ENCODE measurements at places on chromosomes 12 and 14. TPM values are rescaled to one million over a fixed set of nuclear protein-coding genes. Genes with fewer than 3 reads are reported as not detected.

Gene FAM181A
- not detected for total RNA-seq

Gene PLCZ1
- total RNA-seq = not detected

GRCh38 chr14:56004786-56005185 lies 113.4 kb upstream of the PELI2 start:
- no peaks in the 10 kb centered on the region for H3K36me3 ChIP-seq
- H3K27me3 ChIP-seq = no peaks in the 10 kb centered on the region
- peaks cover 28% of the 10 kb centered on the region for H3K4me1 ChIP-seq
- peak overlapping the region; percentile 97 for H3K27ac ChIP-seq
- DNase-seq = peak; percentile 89

GRCh38 chr14:84017495-84017894 lies 1512.4 kb upstream of the FLRT2 start:
- no peak overlapping the region for H3K27ac ChIP-seq
- no peaks in the 10 kb centered on the region for H3K27me3 ChIP-seq
- no peak overlapping the region for H3K4me3 ChIP-seq
- H3K36me3 ChIP-seq = no peaks in the 10 kb centered on the region

DNA sequence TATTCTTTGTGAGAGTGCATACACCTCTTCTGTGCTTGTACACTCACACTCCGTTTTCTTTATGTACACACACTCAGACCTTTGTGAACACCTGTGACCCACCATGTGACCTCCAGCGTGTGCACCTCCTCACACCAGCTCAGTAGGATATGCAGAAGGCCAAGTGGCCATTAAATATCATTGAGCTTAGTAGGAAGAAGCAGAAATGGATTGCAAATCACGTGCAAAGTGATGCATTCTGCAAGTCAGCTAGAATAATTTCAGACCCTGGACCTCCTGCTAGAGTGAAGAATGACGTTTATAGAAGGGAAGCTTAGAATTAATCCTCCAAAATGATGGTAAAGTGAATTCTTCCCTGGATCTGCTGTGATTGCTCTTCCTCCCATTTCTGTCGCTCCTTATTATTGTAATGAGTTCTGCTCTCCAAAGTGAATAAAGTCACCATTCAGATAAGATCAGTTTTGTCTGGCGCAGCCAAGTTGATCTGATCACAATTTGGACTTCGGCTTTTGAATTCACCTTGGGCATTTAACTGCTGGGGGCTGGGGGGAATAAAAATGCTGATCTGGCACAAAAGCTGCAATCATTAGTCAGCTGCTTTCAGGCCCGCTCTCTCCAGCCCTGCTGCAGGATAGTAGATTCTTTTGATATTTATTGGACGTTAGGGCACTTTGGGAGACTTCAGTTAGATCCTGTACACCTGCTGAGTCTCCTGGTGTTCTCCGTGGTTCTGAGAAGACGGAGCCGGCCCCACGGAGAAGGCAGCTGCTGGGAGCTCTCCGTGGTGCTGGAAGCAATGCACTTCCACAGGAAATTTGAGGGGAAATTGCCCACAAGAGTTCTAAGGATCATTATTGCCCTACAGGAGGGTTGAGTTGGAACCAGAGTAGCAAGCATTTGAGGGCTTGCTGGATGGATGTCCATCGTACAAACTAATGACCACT lies 12.4 kb upstream of the NRXN3 start:
- H3K4me1 ChIP-seq = no peaks in the 10 kb centered on the region
- no peaks in the 10 kb centered on the region for H3K36me3 ChIP-seq
- DNase-seq = peak; percentile 71
- H3K27ac ChIP-seq = no peak overlapping the region
- H3K27me3 ChIP-seq = no peaks in the 10 kb centered on the region

GRCh38 chr12:78645956-78646355 lies 218.6 kb upstream of the SYT1 start:
- no peaks in the 10 kb centered on the region for H3K27me3 ChIP-seq
- H3K4me3 ChIP-seq = no peak overlapping the region
- H3K27ac ChIP-seq = no peak overlapping the region

DNA sequence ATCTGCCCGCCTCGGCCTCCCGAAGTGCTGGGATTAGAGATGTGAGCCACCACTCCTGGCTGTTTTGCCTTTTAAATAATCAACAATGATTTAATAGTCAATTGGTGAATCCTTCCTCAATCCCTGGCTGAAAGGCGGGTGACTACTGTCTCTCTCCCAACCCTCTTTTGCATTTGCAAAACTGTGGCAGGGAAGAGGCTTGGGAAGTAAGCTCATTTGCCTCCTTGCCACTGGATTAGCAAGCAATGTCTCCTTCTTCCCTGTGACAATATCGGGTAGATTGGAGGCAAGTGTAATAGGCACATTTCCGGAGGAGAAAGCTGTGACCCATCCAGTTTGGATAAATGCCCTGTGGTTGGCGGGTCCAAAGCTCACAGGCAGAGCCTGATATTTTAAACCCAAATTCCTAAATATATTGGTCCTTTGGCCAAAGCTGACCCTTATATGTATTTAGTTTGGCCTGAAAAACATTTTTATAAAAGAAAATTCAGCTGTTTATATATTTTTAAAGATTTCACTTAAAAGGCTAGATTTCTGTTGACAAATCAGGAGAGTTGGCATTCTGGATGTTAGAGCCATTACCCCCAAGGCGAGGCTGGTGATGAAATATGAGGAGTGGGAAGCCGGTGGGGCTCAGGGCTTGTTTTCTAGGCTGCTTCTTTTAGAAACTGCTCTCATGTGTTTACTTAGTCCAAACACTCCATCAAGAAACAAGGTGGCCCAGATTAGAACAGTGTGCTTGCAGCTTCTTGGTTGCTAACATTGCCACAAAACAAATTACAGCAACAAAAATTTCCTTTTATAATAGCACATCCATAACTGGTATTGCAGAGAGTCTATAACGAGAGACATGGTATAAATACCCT lies 646.9 kb upstream of the TMEM132C start:
- DNase-seq = no peak
- H3K27ac ChIP-seq = no peak overlapping the region
- H3K27me3 ChIP-seq = no peaks in the 10 kb centered on the region

Gene NGB
- total RNA-seq = not detected

Gene PRKD1
- total RNA-seq = 21.0 TPM

- no peaks in the 10 kb centered on the region for H3K36me3 ChIP-seq
- no peak for DNase-seq
- no peak overlapping the region for H3K27ac ChIP-seq
- peaks cover 3% of the 10 kb centered on the region for H3K27me3 ChIP-seq
- no peaks in the 10 kb centered on the region for H3K4me1 ChIP-seq
- H3K4me3 ChIP-seq = no peak overlapping the region
Observed at GRCh38 chr14:104117341-104118005, 20.9 kb upstream of the KIF26A start.

GRCh38 chr14:93240678-93241000 lies 33.6 kb downstream of the UBR7 start:
- no peaks in the 10 kb centered on the region for H3K27me3 ChIP-seq
- H3K27ac ChIP-seq = peak overlapping the region; percentile 38
- no peak for DNase-seq

Gene HOXC9
- total RNA-seq = 2.5 TPM

Gene TSPAN19
- total RNA-seq = not detected

GRCh38 chr12:115569345-115570068 lies 708.0 kb downstream of the MED13L start:
- H3K4me1 ChIP-seq = no peaks in the 10 kb centered on the region
- no peak overlapping the region for H3K27ac ChIP-seq
- H3K36me3 ChIP-seq = no peaks in the 10 kb centered on the region

- no peak overlapping the region for H3K27ac ChIP-seq
- H3K36me3 ChIP-seq = no peaks in the 10 kb centered on the region
- peak; percentile 33 for DNase-seq
- H3K27me3 ChIP-seq = no peaks in the 10 kb centered on the region
- peak overlapping the region; percentile 57 for H3K4me3 ChIP-seq
- no peaks in the 10 kb centered on the region for H3K4me1 ChIP-seq
Observed at GRCh38 chr12:32390572-32391219, 8.7 kb upstream of the FGD4 start.

- H3K27me3 ChIP-seq = no peaks in the 10 kb centered on the region
- H3K4me1 ChIP-seq = no peaks in the 10 kb centered on the region
- DNase-seq = no peak
- H3K4me3 ChIP-seq = no peak overlapping the region
Observed at GRCh38 chr12:2415568-2415944, 362.8 kb downstream of the CACNA1C start.

Gene SLC17A8
- total RNA-seq = not detected

DNA sequence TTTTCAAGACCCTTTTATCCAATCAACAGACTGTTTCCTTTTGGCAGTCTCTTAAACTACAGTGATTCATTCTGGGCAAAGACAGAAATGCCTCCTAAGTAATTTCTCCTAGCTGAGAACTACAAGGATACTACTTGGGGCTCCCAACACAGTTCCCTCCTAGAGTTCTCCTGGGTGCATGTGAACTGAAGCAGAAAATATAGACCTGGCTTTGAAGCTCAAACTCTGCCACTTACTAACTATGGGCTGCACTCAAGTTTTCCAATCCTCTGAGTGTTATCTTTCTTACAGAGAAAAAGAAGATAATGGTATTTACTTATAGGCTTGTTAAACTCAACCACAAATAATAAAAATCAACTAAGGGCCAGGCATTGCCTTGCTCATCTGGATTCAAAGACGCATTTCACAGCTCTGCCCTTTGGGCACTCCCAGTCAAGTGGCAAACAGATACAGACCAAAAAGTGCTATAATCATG lies 97.6 kb downstream of the EFCAB11 start:
- H3K27me3 ChIP-seq = no peaks in the 10 kb centered on the region
- H3K27ac ChIP-seq = peak overlapping the region; percentile 72
- no peaks in the 10 kb centered on the region for H3K36me3 ChIP-seq
- no peak overlapping the region for H3K4me3 ChIP-seq
- peak; percentile 65 for DNase-seq

Gene RNASE1
- total RNA-seq = not detected

DNA sequence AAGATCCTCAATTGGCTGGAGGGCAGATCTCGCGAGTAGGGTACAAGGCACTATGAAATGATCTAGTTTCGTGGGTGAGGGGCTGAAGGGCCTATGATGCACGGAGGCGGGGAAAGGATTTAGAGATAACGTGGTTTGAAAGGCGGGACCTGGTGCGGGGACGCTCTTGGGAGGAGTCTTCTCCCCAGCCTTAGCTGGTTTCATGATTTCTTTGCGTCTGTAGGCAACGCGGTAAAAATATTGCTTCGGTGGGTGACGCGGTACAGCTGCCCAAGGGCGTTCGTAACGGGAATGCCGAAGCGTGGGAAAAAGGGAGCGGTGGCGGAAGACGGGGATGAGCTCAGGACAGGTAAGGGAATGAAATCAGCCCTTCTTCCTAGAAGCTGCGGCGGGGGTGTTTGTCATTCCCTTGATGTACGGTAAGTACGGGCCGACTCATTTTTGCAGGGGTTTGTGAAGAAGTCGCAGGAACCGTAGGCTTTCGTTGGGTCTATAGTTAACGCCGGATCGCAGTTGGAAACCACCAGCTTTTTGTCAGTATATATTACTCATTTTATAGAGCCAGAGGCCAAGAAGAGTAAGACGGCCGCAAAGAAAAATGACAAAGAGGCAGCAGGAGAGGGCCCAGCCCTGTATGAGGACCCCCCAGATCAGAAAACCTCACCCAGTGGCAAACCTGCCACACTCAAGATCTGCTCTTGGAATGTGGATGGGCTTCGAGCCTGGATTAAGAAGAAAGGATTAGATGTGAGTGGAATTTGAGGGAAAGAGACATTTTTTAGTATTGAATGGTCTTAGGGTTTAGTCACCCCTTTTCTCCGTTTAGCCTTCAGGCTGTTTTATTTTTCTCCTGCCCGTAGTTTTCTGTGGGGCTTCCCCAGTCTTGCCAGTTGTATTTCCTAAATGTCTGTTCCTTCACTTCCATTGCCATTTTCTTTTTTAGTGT lies 602 bp downstream of the APEX1 start:
- H3K4me3 ChIP-seq = peak overlapping the region; percentile 88
- no peaks in the 10 kb centered on the region for H3K27me3 ChIP-seq
- H3K27ac ChIP-seq = peak overlapping the region; percentile 98

Gene KRT85
- not detected for total RNA-seq

- H3K27me3 ChIP-seq = no peaks in the 10 kb centered on the region
- DNase-seq = no peak
- H3K27ac ChIP-seq = no peak overlapping the region
- H3K4me1 ChIP-seq = no peaks in the 10 kb centered on the region
Observed at GRCh38 chr12:46168426-46168825, 100.4 kb downstream of the SLC38A1 start.

Gene IL25
- not detected for total RNA-seq

DNA sequence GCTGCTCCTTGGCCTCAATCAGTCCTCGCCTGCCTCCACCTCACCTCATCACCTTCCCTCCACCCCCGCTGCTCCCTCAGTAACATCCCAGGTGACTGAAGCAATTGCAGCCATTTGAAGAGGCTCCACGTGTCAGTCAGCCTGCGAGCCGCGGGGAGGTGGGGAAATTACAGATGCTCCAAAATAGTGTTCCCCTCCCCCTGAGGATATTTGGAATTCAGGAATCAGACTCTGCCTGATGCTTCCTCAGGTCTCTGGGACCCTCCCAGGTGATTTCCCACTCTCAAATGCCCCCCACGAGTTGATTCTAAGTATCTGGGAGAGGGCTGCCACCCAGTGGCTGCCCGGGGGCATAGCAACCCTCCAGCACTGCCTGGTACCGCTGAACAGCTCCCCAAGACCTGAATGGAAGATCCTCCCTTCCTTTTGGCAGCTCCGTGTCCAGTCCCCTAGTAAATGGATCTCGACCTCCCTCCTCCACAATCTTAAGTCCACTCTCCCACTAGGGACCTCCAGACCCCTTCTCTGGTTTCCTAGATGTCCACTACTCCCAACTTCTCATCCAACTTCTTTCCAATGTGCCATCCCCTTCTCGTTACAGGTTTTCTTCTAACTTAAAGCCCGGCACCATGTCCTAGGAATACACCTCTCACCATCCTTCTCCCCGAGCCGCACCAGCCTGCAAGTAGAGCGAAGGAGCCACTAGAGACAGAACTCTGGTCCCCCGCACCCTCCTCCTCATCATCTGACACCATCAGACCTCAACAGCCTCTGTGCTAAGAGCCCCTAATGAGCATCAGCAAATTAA lies 1.4 kb upstream of the ASIC1 start:
- 0 out of 2 replicates have a peak overlapping the region, but pooled peaks have one; percentile 35 for H3K4me3 ChIP-seq
- H3K27me3 ChIP-seq = peaks cover 9% of the 10 kb centered on the region
- H3K27ac ChIP-seq = no peak overlapping the region
- DNase-seq = peak; percentile 69
- H3K4me1 ChIP-seq = no peaks in the 10 kb centered on the region
